Activated CD8-positive, alpha-beta memory T cell treated with anti-CD3 and anti-CD28 coated beads for 4 hours (primary cell): ENCODE measurements at places on chromosomes 5 and 9.

DNA sequence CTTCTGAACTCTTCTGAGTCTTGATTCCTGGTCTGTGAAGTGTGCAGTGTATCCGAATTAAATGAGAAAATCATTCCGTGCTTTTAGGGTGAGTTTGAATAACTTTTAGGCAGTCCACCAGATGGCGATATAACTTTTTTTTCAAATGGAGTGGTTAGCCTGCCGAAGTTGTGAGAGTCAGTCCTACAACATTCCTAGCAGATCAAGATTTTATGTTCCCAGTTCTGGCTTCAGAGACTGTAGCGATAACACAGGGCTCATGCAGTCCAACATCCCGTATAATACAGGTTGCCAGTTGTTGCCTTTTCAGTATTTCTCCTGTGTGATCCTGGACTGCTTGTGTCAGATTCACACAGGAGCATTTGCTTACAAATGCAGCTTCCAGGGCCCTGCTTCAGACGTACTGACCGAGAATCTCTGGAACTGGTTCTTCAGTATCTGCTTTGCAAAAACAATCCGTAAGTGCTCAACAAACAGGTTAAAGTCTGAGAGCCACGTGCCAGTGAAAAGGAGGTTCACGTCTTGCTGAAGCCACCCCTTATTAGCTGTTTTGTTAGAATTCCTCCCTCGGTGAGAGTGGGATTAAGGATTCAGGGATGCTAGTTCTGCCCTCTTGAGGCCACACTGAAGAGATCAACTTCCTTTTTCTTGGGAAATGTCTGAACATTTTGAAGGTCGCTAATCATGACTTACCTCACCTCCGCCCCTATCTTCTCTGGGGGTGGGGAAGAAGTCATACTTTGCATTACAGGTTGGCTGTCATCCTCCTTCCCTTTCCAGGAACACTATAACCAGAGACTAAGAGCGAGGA is 22.8 kb downstream of the SMIM3 start:
- DNase-seq = no peak

DNA sequence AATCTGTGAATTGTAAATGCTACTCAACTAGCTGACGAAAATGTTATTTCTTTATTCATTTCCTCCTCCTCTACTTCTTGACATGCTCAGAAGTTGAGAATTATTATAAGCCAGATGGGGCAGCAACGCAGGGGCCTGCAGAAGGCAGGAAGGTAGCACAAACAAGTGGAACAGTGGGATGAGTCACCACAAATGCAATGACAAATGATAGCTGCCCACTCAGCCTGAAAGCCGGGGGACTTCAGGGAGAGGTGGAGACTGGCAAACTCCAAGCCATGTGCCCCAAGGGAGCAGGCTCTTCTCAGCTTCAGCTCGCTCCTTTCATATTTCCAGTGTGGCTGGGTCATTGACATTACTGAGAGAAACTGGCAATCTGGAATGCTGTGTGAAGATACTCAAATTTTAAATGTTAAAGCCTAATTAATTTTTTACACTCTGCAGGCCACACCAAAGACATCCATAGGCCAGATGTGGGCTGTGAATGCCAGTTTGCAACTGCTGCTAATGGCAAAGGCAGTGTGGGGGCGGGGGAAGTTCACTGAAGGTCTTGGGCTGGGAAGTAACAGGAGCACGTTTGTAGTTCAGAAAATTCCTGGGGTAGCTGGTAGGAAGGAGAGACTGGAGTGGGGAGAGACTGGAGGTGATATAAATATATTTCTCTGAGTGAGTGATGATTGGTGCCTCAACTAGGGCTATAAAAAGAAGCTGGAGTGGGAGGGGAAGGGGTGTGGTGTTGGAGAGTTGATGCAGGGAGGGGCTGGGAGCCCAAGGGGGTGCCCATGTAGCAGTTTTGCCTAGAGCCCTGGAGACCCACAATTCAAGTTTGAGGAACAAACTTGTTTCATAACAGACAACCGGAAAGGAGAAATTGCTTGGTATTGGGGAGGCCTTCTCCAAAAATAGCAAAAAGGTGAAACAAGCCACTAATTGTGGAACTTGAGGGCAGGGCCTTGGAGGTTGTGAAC is 20.8 kb upstream of the ADRB2 start:
- no peak for DNase-seq

GRCh38 chr5:74640954-74641734 is 616 bp upstream of the ENC1 start:
- no peak for DNase-seq

- no peak for DNase-seq
Measured at GRCh38 chr5:36643162-36643561, 36.8 kb downstream of the SLC1A3 start.

- DNase-seq = no peak
Measured at GRCh38 chr5:176364765-176365350, 429 bp upstream of the ARL10 start.

DNA sequence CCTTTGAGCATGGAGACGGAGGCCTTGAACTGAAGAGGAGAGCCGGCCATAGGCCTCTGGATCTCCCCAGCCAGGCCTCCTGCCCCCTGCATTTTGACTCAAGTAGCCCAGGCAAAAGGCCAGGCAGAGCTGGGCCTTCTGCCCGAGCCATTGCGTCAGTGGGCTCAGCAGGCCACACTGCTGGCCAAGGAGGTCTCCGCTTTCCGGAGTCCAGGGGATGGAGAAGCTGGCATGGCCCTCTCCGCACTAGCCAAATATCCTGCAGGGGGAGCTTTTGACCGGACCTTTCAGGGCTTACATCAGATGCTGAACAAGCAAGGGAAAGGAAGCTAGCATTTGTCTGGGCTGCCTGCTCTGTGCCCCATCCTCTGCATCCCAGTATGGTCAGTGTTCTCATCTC is 386.8 kb downstream of the TRIM36 start:
- DNase-seq = no peak

DNA sequence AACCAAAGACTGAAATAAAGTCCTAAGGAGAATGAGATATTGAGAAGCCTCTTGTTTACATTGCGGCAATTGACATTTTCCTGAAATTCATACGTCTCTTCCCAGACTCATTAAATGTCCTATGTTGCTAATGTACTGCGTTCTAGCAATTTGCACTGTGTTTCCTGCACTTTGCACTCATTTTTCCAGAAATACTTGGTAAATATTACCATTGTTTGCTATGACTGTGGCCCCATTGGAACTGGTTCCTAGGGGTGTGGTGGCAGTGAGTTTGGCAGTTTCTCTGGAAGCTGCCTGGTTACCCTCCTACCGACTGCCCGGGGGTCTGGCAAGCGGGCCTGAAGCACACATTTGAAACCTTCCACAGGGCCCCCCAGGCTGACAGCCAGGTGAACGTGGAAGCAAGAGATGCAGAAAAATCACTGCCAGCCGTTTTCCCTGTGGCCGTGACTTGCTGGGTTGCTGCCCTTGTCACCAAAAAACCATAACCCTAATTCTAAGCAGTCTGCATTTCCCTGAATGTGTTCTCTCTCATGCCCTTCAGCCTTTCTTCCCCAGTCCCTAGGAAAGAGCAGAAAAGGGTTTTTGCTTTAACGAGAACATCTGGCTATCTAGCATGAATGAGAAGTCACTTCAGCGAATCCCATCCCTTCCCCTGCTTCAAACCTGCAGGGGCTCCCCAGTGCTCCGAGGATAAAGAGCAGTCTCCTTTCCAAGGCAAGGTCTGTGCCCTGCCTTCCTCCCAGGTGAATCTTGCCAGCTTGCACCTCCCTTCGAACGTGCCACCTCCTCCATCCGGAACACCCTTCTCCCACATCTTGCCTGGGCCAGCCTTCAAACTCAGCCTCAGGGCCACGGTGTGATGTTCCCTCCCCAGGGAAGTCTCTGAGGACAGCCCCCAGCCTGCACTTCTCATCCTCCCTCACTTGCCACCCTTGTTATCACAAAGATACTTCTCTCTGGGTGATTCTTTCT is 84.2 kb downstream of the AK8 start:
- DNase-seq = no peak
